ENCODE measurements at places on chromosomes 12 and 14.

GRCh38 chr12:6696690-6697583, 3.7 kb downstream of the PIANP start:
- DNase-seq, result no peak

- DNase-seq, result no peak
Measured at GRCh38 chr14:24597403-24597802, 12.1 kb downstream of the GZMH start.

GRCh38 chr12:6177642-6178358, 22.4 kb upstream of the CD9 start:
- DNase-seq, result no peak

DNA sequence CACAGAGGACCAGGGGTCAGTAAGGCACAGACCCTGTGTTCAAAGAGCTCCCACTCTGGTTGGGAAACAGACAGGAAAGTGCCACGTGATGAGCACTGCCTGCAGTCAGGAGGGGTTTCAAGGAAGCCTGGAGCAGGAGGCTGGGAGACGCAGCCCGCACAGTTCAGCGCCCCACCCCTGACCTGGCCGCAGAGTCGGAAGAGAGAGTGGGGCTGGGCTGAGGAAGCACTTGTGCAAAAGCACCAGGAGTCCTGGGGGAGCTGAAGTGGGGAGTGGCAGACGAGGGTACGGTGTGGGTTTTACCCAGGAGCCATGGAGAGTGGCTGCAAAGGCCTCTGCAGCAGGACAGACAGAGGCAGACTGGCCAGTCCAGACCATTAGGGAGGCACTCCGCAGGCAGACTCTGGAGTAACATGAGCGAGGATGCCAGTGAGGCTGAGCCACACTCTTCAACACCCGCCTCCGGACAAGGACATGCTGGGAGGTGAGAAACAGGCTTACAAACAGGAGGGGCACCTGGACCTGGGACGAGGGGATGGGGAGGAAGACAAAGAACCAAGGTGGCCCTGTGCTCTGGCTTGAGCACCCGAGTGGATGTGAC, 85.7 kb upstream of the GPR68 start:
- no peak for DNase-seq

GRCh38 chr12:132194056-132194455, 49.8 kb downstream of the NOC4L start:
- DNase-seq, result no peak

GRCh38 chr12:112602150-112602549, 183.4 kb downstream of the PTPN11 start:
- no peak for DNase-seq

GRCh38 chr14:23513818-23514643, 37.5 kb downstream of the ZFHX2 start:
- no peak for DNase-seq

DNA sequence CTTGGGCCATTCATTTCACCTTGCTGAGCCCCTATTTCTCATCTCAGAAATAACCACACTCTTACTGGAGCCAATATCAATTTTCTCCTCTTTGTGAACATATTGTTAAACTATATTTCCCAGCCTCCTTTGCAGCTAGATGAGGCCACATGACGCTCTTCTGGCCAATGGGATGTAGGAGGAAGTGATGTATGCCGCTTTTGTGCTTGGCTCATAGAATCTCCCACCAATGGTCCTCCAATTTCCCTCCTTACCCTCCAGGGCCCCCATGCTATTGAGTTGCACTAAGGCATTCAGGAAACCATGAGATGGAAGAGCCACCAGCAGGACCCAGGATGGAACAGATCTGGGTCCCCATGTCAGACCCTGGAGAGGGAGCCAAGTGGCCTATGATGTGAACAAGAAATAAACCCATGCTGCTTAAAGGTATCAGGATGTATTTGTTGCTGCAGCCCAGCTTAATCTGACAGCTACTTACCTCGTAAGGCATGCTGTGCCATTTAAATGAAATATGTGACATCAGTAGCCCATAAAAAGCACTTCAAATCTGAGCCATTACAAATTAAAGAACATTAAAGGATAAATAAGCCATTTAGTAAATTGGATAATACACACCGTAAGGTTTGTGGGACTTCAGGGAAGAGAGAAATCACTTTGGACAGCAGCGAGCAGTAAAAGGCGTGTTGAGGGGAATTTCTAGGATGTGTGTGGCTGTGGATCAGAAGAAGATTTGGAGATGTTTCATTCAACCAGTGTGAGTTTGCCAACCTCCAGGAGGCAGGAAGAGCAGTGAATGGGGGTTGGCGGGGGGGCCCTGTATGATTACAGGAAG, 24.4 kb upstream of the BDKRB2 start:
- DNase-seq, result no peak

DNA sequence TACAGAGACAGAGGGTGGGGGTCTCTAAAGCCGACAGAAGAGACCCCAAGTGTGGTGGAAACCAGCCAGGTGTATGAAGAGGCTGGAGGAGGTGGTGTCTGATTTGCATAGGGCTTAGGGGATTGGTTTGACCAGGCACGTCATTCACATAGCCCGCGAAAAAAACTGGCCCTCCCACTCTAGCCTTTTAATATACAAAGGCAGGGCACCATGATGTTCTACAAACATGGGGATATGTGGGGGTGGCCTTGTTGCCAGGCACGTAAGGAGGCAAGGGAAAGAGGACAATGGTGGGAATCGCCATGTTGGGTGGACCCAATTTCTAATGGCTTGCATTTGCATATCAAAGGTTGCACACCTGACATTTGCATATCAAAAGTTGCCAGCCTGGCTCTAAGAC, 13.2 kb downstream of the LALBA start:
- DNase-seq, result no peak

DNA sequence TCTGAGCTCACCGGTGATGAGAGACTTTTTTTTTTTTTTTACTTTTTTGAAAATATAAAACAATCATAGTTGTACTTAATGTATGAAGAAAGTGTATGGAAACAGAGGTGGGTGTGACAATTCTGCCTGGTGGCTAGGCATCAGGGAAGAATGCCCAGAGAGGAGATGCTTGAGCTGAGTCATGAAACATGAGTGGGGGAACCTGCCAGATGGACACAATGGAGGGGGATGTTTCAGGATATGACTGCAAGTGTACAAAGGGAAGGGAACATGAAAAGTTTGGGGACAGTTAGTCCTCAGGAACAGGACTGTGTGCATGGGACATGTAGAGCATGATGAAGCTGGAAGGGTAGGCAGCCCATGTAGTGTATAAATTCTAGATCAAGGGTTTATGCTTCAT, 274.2 kb upstream of the E2F7 start:
- no peak for DNase-seq

DNA sequence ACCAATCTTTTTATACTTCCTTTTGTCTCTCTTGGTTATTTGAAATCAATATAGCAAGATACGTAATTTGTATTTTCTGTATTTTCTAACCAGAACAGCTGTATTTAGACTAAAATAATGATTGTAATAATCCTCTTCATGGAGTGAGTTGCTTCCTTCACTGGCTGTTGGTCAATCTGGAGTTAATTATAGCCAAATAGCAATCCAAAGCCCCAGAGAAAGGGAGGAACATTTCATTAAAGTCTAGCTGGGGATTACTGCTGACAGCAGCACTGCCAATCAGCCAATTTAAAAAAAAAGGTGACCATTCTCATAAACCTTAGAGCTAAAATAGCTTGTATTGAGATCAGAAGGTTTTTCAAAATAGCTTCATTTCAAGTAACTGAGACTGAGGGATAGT, 118.0 kb downstream of the TRHDE start:
- no peak for DNase-seq

- no peak for DNase-seq
Measured at GRCh38 chr14:100104006-100104352, 38.8 kb downstream of the EVL start.

- no peak for DNase-seq
Measured at GRCh38 chr14:99454246-99454645, 26.4 kb downstream of the SETD3 start.

DNA sequence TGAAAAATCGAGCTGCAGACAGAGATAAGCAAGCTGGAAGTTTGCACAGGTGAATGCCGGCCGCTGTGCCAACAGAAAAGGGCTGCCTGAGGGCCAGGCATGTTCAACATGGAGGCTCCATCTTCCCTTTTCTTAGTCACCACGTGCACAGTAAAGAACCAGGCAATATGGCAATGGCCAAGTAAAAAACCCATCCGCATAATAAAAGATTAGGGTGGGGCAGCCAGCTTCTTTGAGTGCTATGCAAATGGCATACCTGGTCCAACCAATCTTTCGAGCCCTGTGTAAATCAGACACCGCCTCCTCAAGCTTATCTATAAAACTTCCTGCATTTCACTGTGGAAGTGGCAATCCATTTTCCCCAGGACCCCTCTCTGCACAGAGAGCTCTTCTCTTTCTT, 16.7 kb downstream of the PNP start:
- DNase-seq, result no peak

DNA sequence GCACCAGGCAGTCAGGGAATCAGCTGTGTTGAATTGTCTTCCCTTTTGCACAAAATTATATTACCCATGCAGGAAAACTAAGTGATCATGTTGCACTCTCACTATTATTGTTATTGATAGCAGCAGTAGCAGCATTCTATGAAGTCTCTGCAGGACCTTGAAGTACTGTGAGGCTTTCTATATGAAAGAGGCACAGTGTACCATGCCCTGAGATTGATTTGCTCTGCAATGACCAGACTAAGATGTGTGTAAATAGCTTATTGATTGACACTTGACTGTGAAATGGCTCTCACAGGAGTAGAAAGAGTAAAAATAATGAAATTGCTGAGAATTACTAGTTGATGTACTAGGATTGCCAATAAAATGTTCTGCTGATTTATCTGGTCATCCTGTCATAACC, 99.9 kb downstream of the KICS2 start:
- no peak for DNase-seq

DNA sequence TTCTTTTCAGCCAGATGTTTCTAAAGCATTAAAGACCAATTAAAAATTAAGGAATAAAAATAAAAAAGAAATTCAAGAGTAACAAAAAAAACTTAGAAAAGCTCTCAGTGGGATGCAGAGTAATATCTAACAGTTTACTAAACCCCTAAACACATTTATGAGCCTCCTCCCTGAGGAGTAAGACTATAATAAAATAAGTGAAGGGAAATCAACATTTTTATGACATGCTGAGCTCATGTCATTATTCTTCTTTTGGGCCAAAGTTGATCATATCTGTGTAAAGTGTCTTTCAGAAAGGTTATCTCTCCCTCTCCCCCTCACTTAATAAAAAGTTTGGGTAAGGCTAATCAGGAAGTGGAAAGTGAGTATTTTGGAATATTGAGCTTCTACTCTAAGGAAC, 122.1 kb downstream of the MYRFL start:
- no peak for DNase-seq

Data from AG09309 (cell line).